B cell (primary cell): ENCODE measurements at places on chromosomes 5 and 9.

- no peak for DNase-seq
These were observed 36.8 kb upstream of the FAM240B start for GRCh38 chr9:38756702-38757101.

DNA sequence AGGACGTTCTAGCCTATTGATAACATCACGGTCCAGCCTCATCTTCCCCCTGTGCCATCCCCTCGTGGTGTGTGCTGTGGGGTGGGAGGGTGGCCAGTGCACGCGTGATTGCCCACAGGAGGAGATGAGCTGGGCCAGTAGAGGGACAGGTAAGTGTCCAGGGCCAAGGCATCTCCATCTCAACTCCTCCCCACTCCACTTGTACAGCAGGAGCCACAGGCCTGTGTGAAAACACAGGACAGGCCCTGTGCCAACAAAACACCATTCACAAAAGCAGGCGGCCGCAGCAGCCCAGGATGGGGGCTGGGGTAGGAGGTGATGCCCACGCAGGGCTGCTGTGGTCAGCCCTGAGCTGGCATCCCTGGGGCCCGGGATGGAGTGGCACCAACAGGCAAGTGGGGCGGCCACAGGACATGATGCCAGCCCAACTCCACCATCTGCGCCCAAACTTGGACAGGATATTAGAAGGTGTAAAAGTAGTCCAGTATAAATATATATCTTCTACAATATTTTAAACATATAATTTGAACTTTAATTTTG is 32.6 kb downstream of the TPPP start:
- DNase-seq: no peak

- no peak for DNase-seq
These were observed 82.1 kb downstream of the DPYSL3 start for GRCh38 chr5:147427521-147428401.

GRCh38 chr5:169914766-169915165 is 65.5 kb downstream of the INSYN2B start:
- no peak for DNase-seq

DNA sequence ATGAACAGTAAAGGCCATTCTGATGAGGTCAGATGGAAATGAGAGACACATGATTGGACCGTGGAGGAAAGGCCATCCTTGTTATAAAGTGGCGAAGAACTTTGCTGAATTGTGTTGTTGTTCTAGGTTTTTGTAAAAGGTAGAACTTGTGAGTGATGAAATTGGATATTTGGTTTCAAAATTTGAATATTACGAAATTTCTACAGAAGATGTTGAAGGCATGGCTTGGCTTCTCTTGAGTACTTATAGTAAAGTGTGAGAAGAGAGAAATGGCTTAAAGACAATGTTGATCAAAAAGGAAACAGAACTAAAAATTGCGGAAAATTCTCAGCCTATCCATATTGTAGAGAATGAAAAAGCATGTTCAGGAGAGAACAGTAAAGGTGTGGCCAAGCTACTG is 166.6 kb upstream of the S1PR3 start:
- DNase-seq: no peak

GRCh38 chr5:14035859-14036503 is 91.5 kb upstream of the DNAH5 start:
- DNase-seq: no peak

GRCh38 chr5:30600892-30601291 is 592.6 kb upstream of the CDH6 start:
- DNase-seq: no peak

DNA sequence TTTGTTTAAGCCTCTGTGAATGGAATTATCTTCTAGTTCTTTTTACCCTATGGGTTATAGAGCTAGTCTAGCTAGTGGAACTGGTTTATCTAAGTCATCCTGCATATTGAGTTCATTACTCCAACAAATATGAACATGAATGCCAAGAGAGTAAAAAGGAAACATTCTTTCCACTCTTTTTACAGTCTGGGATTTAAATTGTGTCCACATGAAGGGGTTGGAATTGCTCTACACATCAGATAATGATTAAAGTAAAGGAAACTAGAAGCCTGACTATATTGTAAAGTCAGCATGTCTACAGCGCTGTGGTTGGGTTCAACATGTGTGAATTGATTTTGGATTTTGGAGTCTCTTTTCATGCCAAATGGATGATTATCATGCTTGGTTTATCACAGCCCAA is 173.1 kb downstream of the CCDC171 start:
- no peak for DNase-seq

DNA sequence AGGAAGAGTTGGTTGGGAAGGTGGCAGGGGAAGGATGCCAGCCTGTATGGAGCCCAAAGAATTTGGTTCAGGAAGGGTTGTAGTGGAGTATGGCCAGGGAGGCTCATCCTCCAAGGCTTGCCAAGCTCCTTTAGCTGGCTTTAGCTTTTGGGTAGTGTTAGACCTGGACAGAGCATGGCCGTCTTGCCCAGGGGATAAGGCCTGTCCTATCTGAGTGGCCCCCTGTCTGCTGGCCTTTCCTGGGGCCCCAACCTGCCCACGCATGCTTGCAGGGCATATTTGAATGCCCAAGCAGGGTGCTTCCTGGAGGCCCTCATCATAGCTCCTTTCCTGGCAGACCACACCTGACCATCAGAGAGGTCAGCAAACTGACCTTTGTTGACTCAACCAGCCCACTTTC is 227.7 kb downstream of the CDH12 start:
- DNase-seq: no peak

DNA sequence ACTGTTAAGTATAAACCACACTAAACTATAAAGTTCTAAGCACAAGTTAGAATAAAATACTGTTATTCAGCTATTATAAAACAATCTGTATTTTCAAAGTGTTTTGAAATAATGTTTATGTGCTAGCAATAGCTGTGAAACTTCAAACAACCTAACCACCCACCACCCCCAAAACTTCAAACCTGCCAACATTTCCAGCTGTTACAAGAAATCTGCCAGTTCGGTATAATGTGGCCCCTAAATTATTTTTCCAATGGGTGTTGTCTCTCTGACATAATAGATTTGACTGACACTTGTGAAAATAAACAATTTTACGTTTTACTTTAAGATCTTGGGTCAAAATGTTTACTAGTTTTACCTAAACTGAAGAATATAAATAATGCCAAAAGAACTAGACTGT is 24.7 kb downstream of the MAPKAP1 start:
- no peak for DNase-seq

- DNase-seq: no peak
These were observed 108.8 kb downstream of the HMHB1 start for GRCh38 chr5:143920772-143921171.

- no peak for DNase-seq
These were observed 23.4 kb downstream of the PROP1 start for GRCh38 chr5:177972613-177973012.

DNA sequence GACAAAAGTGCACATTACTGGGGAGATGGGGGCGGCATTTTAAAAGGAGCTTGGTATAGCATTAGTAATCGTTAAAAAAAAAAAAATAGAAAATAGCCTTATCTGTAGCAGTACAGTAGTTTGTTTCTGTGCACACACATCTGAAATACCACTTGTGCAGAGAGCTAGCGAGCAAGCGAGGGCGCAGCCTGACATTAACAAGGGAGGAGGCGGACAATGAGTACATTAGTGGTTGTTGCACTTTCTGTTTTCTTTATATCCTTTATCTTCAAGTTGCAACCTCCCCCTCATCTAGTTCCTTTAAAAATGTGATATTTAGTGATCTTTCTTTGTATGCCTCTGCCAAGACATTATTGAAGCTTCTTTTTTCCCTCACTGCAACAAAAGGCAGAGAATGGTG is 880 bp upstream of the PTPDC1 start:
- DNase-seq: no peak

- DNase-seq: peak; percentile 3
These were observed 483 bp downstream of the FBXL7 start for GRCh38 chr5:15500325-15501001.

- peak; percentile 73 for DNase-seq
These were observed 9.1 kb upstream of the URM1 start for GRCh38 chr9:128361986-128362646.

- DNase-seq: no peak
These were observed 7.3 kb upstream of the ADAMTS16 start for GRCh38 chr5:5132693-5133295.

DNA sequence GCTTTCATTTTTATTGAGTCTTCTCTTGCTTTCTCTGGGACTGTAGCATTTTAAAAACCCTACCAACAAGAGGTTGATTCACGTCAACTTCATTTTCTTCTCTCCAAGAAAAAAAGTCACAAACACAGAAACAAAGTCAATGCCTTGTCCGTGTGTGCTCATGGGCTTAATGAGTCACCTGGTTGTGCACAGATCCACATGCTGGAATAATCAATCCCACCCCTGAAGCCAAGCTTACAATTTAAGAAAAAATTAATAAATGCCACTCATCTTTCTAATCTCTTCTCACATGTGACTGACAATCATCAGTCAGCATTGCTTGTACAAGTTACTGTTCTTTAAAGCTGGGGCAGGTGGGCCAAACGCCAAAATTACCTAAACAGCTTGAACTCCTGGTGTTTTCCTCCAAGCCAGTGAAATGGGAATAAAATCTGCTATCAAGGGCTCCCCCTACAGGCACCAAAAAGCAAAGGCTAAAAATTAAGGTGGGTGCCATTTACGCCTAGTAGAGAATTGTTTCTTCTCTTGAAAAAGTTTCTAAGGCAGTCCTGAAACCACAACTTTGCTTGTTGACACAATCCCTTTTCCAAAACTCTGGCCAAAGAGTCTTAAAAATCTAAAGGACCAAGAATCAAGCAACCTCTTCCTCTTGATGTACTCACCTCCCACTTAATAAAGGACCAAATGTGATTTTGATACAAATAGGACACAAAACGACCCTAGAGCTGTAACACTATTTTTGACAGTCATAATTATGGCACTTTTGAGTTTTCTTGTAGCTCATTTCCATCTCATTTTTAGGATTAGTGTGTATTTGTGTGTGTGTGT is 21.3 kb downstream of the TRMO start:
- peak; percentile 60 for DNase-seq

DNA sequence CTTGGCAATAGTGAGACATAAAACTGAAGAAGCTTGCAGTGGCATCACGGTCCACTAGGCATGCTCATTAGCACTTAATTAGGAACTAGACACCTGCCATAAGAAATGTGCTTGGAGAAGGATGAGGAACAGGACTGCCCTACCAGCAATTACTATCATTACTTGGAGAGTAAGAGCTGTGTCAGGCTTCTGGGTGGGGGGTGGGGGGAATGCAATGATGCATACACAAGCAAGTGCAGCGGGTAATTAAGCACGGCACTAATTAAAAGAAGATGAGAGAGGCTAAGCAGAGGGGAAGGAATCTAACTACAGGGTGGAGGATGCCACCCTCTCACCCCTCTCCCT is 53.1 kb downstream of the TLE1 start:
- DNase-seq: no peak

- DNase-seq: no peak
These were observed 147.9 kb downstream of the DMRT2 start for GRCh38 chr9:1198085-1198484.

GRCh38 chr5:147874910-147875367 is 3.6 kb upstream of the SCGB3A2 start:
- DNase-seq: no peak

DNA sequence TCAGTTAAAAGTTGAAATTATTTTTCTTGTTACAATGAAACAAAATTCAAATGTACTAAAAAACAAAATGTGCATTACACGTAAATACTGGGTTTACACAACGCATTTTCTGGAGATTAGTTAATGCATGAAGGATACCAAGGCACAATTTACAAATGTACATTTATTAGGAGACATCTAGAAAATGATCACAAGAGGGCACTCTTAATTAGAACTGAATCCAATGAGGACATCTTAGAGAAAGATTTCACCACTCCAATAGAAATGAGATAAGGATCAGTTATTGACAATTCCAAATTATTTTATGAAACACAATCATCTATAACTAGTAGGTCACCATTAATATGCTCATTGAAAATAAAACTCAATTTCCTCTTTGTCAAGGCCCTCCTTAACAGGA is 36.6 kb upstream of the CDH12 start:
- peak; percentile 9 for DNase-seq

GRCh38 chr5:108367679-108368334 is 14.1 kb downstream of the FBXL17 start:
- DNase-seq: no peak

DNA sequence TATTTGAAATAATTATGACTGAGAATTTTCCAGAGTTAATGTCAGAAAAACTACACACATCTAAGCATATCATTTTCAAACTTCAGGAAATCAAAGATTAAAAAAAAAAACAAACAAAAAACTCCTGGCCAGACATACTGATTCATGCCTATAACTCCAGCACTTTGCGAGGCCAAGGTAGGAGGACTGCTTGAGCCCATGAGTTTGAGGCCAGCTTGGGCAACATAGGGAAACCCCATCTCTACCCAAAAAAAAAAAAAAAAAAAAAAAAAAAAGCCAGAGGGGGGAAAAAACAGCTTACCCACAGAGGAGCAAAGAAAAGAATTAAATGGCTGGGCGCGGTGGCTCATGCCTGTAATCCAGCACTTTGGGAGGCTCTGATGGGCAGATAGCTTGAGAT is 22.4 kb downstream of the EFCAB9 start:
- DNase-seq: no peak

DNA sequence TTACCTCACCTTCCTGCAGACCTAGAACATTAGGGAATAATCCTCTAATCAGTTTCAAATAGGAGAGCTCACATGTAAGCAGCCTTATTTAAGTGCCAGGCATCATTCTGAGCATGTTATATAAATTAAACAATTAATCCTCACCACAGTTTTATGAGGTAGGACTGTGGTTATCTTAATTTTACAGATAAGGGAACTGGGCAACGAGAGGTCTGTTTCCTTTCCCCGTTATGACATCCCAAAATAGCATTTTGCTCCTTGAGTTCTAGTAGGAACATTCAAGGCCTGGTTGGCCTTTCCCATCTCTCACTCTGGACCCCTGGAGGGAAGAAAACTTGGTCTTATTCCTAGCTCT is 19.1 kb upstream of the IFNB1 start:
- DNase-seq: no peak

GRCh38 chr5:123209502-123210027 is 120.5 kb downstream of the PRDM6 start:
- DNase-seq: no peak

- no peak for DNase-seq
These were observed 64.9 kb downstream of the RALGPS1 start for GRCh38 chr9:126979461-126979860.

GRCh38 chr5:172568308-172568910 is 72.7 kb upstream of the NEURL1B start:
- DNase-seq: no peak

DNA sequence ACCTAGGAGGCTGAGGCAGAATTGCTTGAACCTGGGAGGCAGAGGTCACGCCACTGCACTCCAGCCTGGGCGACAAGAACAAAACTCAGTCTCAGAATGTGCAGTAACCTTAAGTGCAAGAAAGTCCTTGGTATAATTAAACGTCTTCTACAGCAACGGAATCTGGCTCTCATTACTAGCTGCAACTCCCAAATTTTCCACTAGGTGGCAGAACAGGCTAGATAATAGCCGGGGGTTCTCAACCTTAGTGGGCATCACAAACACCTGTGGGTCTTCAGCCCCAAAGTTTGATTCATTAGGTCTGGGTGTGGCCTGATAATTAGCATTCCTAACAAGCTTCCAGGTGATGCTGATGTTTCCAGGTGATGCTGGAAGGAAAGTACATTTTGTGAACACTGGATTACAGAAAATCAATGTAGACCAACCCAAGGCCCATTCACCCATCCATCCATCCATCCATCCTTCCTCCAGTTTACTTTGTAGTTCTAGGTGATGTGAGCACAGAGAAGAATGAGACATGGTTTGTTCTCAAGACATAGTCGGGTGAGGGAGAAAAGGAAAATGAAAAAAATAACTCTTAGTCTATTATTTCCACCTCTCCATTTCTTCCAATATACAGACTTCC is 37.3 kb downstream of the FBXW2 start:
- peak; percentile 80 for DNase-seq
